ENCODE measurements at places on chromosomes 4 and X.

DNA sequence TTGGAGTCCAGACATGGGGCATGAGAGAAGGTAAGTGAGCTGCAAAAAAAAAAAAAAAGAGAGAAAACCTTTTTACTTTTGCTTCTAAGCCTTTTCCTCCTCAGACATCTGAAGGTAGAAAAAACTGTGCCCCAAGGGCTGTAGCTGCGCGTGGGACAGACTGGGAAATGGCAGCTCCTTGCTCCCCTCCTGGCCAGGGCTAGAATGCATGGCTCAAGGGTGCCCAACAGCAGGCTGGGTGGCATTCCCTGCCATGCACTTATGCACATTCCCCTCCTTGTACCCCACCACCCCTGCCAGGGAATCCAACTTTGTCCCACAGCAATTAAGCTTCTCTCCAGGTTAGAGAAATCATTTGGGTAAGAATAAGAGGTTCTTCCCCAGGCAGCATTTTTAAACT is 421.2 kb downstream of the TRAM1L1 start:
- DNase-seq: no peak

GRCh38 chr4:53100501-53101190 is 238.5 kb downstream of the RASL11B start:
- DNase-seq: no peak

DNA sequence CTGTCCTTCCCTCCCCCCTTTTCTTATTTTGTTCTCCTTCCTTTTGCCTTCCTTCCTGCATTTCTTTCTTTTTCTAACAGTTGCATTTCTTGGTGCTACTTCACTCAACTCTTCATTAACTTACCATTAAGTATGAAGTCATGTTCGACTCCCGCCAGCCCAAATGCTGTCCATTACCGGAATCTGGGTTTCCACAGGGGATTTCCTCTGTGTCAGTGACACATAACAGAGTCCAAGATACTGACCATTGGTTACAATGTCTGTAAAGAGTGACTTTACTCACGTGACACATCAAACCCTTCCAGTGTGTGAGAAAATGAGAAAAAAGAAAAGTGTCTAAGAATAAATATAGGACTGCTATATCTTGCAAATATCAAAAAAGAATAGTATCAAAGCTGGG is 500.0 kb upstream of the FRG1 start:
- no peak for DNase-seq

- no peak for DNase-seq
These were observed 19.5 kb downstream of the KIAA0232 start for GRCh38 chr4:6802025-6802424.

- no peak for DNase-seq
These were observed 9.0 kb downstream of the ABCE1 start for GRCh38 chr4:145107126-145107525.

GRCh38 chrX:14936561-14936960 is 63.3 kb downstream of the MOSPD2 start:
- DNase-seq: no peak

GRCh38 chr4:174172274-174172673 is 111.2 kb downstream of the FBXO8 start:
- DNase-seq: no peak

DNA sequence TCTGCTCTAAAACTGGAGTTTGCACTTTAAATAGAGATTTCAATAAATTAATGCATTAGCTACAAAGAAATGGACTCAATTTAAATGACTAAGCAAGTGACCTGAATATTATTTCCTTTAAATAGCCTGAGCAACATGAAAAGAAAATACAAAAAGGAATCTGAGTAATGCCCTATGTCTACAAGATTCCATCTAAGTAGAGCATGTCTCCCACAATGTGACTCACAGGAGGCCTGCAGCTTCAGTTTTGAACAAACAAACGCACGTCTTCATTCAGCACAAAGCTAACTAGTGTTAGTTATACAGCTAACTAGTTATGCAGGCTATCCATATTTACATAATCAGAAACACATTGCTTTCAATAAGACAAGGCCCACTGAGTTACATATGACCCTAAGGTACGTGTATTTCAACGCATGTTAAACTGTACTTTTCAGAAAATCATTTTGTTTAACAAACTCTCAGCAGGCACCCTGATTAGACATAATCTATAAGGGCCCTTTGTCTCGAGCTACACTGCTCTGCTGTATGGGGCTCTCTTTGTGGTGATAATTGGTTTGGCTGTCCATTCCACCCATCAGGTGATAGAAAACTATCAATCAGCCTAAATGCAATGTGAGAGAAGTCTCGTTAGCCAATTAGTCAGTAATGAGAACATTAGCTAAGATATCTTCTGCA is 116.5 kb downstream of the MAML3 start:
- no peak for DNase-seq

GRCh38 chrX:10516781-10517322 is 103.5 kb downstream of the MID1 start:
- no peak for DNase-seq

DNA sequence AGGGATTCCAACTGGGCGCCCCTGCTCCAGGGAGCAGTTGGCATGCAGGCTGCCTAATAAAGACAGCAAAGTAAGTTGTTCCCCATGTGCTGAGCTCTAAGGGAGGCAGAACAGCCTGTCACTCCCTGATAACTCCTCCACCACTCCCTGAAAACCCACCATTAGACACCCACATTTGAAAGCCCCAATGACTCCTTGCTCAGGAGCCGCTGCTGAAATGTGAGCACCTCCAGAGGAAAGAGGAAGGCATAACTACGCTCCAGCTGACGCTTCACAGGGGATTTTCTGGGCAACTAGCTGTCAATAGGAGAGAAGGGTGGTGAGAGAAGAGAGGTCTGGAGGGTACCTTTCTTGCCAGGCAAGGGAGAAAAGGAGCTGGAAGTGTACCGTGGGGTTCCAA is 62.5 kb downstream of the NPY1R start:
- DNase-seq: no peak

- no peak for DNase-seq
These were observed 44.1 kb downstream of the SLC39A8 start for GRCh38 chr4:102301167-102301566.

DNA sequence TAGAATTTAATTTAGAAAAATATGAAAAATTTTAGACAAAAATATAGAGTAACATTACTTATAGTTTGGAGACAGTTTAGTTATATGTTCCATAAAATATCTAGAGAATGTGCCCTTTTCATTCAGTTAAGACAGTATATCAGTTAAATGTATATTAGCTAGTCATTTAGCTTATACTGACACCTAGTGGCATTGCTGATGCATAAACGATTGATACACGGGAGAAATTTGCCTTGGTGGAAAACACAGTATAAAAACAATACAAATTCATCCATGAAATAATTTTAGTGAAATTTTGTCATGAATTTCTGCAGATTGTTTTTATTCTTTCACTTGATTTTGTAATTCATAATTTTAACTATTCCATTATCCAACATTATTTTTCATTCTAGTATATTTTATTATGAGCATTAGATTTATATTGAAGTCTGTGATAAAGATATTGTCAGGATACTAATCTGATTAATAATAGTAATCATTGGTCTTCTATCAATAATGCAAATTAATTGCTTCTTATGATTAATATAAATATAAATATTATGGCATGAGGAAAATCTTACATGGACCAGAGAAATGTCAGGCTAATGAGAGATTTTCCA is 219.0 kb downstream of the TLL1 start:
- DNase-seq: no peak

GRCh38 chrX:47197526-47197925 is 3.9 kb downstream of the UBA1 start:
- no peak for DNase-seq

DNA sequence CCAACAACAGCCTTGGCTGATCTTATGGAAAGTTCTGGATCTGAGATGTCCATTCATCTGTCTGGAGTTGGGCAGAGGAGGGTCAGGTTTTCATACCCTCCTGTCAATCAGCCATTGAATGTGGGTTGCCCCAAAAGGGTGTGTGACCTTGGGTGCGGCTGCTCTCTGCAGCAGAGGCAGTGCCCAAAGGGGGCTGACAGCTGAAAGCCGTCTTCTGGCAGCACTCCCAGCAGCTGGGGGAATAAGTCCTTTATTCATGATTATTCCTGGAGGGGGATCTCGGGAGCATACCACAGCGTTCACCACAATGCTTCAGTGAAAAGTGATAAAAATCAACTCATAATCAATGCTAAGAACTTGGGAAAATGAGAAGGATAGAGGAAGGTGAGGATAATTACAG is 54.7 kb downstream of the OTC start:
- no peak for DNase-seq

- DNase-seq: no peak
These were observed 19.8 kb upstream of the CCDC149 start for GRCh38 chr4:24932515-24933225.

GRCh38 chr4:134126000-134126560 is 75.5 kb downstream of the PABPC4L start:
- DNase-seq: no peak

- no peak for DNase-seq
These were observed 40.3 kb downstream of the FANCB start for GRCh38 chrX:14832586-14832985.

- no peak for DNase-seq
These were observed 113.0 kb downstream of the DTHD1 start for GRCh38 chr4:36394352-36394903.

DNA sequence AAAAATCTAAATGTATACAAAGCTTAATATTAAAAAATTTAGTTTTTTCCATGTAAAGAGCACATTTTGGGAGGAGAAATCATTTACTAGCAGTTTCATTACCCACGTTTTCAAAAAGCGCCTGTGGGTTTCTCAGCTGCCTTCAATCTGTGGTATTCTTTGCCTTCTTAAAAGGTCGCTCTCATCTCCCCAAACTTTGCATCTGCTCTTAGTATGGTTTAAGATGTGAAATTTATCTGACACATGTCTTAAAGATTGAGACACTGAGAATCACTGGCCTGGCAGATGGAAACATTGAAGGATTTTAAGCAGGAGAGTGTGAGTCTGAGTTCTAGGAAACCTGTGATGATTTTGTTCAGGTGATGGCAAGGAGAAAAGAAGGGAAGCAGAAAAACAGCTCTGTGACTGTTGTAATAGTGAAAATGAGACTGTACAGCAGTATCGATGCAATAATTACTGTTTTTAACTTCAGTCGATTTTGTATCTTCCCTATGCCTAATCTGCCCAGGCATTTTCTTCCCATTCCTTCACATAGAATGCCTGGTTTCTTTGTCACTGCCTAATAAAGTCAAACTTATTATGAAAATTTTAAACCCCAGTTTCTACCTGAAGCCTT is 75.9 kb downstream of the PAQR3 start:
- DNase-seq: no peak

DNA sequence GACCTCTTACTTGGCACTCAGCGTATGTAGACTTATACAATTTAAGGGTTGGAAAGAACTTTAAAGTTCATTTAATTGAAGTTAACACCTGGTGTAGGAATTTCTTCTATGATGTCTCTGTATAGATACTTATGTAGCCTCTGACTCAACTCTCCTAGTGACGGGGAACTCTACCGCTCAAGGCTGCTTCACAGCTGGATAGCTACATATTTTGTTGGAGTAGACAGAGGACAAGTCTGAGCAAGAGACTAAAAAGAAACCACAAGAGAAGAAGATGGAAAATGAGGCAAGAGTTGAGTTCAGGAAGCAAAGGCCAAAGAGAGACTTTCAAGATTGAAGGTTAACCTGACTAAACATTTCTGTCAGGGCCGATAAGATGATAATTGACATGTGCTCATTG is 52.6 kb downstream of the GPR50 start:
- DNase-seq: no peak

GRCh38 chr4:16136311-16136710 is 52.5 kb upstream of the PROM1 start:
- DNase-seq: no peak

DNA sequence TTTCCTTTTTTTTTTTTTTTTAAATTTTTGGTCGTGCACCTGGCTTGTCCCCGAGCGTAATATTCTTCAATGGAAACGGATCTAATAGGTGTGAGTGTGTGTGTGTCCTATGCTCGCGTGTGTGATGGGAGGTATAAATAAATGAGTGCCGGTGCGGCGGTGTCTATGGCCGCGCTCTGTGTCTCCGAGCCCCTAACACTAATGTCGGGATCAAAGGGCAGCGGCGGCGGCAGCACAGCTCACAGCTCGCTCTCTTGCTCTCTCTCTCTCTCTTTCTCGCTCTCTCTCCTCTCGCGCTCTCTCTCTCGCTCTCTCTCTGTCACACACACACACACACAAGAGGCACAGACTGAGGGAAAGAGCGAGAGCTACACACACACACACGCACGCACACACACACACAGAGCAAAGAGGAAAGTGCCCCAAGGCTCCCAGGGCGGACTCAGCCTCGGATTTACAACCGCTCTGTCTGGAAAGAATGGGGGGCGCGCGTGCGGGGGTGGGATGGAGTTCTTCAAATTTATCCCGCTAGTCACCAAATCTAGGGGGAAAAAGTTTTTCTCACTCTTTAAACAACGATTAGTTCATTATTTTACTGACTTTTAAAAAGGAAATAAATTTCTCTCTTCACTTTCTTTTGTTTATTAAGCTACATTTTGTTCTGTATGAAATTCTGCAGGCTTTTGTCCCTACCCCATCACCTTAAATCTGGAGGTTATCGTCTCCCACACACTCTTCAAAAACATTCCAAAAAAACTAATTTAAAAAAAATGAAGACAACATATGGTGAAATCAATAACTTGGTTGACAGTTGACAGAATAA is at the start of gene ZNF827:
TSS of gene ZNF827 (minus strand) at position 206 of the 823 bp plus-strand sequence. CDS start 416 bp downstream, outside the sequence.
- no peak for DNase-seq

DNA sequence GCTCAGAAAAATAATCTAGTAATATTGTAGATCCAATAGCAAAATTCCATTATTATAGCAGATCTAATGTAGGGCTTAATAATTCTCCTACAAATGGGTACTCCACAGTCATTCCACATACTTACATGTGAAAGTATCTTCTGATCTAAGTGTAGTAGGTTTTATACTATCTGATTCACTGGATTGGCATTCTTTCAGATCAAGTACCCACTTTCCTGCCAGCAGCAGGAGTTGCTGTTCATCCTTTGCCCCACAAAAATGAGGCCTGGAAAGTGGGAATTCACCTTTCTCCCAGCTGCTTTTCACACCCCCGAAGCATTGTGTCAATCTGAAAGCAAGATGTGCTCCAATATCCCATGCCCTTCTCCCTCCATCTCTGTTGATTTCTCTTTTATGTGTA is 77.1 kb upstream of the RXFP1 start:
- no peak for DNase-seq

DNA sequence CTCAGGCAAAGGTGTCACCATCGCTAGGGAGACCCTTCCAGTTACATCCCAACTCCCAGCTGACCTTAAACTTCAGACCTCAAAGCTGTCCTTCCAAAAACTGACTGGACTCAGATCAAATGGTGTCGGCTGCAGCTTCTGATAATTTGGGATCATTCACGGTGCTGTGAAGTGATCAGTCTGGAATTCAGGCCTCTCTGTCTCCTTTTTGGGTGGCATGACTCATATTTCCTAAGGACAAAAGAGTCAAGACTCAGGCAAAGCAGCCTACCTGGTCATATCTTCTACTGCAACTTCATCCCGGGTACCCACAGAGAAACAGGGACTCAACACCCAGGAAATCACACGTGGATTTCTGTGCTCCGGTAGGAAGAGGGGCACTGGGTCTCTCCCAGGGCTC is 87.6 kb downstream of the SORCS2 start:
- DNase-seq: no peak

- DNase-seq: no peak
These were observed 19.7 kb upstream of the ALG13 start for GRCh38 chrX:111661241-111661640.

GRCh38 chr4:17336524-17336961 is 175.3 kb downstream of the QDPR start:
- no peak for DNase-seq
